HCEC 1CT (cell line): ENCODE measurements at places on chromosomes 1 and 21.

- no peak for DNase-seq
These were observed 61.3 kb upstream of the DIP2A start for GRCh38 chr21:46397211-46397905.

GRCh38 chr1:63968663-63969440 is 195.0 kb downstream of the ROR1 start:
- DNase-seq: no peak

DNA sequence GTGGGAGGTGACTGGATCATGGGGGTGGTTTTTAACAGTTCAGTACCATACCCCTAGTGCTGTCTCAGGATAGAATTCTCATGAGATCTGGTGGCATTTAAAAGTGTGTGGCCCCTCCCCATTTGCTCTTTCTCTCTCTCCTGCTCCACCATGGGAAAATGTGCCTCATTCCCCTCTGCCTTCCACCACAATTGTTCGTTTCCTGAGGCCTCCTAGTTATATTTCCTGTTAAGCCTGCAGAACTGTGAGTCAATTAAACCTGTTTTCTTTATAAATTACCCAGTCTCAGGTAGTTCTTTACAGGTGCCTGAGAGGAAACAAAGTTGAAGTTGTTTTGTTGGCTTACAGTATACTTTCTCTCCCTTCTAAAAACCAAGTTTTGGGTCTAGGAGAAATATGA is 23.1 kb upstream of the SLC22A15 start:
- no peak for DNase-seq

DNA sequence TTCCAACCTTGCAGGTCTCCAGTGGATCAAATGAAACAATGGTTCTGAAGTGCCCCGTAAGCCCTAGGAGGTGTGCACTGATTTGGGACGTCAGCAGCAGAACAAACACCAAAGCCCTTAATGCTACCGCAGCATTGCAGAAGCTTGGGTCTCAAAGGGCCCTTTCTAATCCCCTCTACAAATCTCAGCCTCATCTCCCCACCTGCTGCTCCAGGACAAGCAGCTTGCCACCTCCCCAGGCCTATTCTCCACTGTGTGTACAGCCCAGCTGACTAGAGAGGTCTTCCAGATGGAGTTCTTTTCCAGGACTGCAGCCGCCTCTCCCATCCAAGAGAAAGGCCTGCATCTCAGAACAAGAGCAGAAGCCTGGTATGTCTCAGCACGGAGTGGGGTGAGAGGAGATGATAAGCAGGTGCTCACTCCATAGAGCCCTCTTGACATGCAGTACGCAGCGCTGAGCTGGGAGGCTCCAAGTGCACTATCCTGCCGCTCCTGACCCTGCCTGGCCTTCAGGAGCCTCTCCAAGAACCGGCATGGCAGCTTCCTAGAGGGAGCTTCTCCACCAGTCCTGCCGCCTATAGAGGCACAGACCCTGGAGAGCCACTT is 46.3 kb downstream of the MRPL37 start:
- DNase-seq: no peak

DNA sequence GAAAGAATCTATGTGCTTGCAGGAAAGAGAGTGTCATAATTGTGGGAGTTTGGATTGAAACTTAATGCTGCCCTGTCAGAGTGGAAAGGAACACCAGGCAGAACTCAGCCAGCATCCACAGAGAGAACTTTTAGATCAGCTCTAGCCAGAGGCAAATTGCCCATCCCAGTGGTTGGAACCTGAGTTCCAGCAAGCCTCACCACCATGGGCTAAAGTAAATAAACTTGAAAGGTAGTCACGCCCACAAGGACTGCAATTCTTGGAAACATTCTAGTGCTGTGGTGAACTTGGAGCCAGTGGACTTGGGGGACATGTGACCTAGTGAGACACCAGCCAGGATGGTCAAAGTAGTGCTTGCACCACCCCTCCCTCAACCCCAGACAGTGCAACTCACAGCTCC is 571.6 kb downstream of the LRRIQ3 start:
- no peak for DNase-seq

GRCh38 chr21:42389449-42389835 is 6.4 kb downstream of the TMPRSS3 start:
- DNase-seq: no peak

- DNase-seq: no peak
These were observed 311.1 kb downstream of the AJAP1 start for GRCh38 chr1:4965346-4966075.

DNA sequence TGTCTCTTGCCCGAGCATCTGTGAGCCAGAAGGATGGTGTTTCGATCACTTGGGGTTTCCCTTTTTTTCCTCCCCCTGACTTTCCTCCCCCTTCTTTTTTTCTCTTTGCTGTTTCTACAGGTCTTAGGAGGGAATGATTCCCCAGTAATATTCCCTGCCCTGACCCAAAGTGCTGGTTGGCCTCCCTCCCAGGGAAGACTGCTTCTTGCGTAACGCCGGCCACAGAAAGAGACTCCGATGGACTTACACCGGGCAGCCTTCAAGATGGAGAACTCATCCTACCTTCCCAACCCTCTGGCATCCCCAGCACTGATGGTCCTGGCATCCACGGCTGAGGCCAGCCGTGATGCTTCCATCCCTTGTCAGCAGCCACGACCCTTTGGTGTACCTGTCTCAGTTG is 6.8 kb downstream of the RNF220 start:
- DNase-seq: no peak

- DNase-seq: no peak
These were observed 79.4 kb upstream of the SSX2IP start for GRCh38 chr1:84769636-84770035.

GRCh38 chr1:21262293-21263051 is 27.8 kb downstream of the ECE1 start:
- DNase-seq: peak; percentile 89

DNA sequence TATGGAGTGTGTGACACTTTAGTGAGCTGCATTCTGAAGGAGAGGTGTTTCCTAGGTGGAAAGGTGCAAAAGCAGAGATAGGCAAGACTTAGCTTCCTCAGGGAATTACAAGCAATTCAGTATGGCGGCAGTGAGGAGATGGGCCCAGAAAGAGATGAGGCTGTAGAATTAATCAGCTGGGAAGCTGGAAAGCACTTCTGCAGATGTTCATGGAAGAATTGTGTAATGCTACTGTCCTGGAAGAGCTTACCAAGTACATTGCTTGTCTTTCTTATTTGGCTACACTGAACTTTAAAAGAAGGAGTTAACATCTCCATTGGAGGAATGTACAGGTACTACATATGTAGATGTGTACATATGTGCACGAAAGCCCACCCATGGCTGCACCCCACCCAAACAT is 103.7 kb upstream of the DPT start:
- DNase-seq: no peak

DNA sequence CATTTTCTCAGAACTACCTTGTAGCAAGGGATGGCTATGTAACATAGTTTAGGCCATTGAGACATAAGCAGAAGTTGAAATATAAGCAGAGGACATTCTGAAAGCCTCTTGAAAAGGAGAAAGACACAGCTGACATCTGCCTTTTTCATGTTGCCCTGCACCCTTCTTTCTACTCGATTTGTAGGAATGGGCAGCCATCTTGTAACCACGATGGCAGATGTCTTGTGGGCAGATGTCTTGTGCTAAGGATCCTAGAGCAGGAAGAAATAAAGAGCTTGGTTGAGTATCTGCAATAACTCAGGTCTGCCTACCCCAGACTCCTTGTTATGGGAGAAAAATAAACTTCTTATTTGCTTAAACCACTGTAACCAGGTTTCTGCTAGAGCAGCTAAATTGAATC is 351.0 kb downstream of the PDE4B start:
- DNase-seq: no peak

DNA sequence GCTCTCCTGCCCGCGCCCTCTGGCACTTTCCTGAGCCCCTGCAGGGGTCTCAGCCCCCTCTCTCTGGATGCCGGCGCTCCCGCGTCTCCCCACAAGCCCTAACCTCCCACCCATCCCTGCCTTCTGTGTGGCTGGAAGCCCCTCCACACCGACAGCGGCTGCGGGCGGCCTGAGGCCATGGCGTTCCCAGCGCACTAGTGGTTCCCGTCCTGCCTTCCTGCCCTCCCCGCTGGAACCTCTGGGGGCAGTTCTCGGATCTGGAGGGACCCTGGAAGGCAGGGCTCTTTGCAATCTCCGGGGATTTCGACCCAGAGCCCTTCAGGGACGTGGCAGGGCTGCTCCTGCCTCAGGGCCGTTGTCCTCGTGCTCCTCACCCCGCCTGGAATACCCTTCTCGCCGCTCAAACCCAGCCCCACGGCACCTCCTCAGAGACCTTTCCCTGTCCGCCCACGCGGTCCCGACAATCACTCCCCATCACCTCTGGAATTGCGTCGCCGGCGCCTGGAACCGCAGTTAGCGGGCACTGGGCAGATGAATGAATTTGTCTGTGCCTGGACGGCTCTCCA is 493 bp upstream of the ESPN start:
- no peak for DNase-seq

- DNase-seq: no peak
These were observed 120.6 kb downstream of the FASLG start for GRCh38 chr1:172779491-172779890.

DNA sequence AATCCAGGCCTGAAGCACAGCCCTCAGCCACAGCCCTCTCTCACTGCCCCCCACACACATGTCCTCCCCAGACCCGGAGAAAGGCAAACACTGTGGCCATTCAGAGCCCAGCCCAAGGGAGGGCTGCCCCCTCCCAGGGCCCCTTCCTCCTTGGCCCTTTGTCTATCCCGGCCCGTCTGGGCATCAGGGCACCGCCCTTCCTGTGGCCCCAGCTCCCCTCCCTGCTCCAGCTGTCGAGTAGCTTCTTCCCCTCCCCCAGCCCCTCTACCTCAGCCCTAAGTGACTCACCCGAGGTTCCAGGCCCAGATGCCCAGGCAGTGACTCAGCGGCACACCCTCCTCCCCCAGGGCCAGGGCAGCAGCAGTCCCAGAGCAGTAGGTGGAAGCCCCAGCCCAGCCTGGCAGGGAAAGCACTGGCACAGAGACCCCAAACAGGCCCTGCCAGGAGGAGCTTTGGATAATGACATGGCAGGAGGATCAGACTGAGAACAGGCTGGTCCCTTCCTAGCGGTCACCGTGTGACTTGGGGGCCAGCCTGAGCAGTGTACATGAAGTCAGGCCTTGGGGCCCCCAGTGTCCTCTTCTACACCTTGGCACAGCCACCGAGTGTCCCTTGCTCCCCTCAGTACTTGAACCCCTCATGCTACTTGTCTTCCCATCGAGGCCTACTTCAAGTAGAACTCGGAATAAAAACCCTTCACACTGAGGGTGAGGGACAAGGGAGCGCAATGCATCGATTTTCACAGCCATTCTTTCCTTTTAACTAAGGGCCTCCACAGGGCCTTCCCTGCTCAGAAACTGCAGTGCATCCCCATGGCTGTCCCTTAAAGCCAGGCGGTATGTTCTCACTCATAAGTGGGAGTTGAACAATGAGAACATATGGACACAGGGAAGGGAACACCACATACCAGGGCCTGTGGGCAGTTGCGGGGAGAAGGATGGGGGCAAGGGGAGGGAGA is 1.0 kb upstream of the S100A2 start:
- DNase-seq: peak; percentile 99

DNA sequence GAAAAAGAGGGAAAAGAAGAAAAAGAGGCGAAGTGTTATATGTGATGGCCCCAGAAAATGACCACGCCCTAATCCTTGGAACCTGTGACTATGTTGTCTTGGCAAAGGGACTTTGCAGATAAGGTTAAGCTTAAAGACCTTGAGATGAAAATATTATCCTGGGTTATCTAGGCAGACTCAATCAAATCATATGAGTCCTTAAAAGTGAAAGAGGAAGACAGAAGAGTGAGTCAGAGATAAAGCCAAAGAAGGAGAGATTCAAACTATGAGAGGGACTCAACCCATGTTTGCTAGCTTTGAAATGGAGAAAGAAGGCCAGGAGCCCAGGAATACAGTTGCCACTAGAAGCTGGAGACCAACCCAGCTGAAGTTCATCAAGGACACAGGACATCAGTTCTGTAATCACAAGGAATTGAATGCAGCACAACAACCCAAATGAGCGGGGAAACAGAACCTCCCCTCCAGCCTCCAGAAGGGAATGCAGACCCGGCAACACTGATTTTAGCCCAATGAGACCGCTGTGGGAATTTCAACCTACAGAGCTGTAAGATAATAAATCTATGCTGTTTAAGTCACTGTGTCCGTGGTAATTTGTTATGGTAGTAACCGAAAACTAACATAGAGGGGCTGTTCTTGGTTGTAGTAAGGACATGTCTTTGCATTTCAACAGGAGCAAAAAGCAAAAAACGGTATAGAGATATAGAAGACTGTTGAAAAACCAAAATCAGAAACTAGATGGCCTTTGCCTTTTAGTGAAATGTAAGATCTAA is 4.2 kb upstream of the RGS8 start:
- no peak for DNase-seq

DNA sequence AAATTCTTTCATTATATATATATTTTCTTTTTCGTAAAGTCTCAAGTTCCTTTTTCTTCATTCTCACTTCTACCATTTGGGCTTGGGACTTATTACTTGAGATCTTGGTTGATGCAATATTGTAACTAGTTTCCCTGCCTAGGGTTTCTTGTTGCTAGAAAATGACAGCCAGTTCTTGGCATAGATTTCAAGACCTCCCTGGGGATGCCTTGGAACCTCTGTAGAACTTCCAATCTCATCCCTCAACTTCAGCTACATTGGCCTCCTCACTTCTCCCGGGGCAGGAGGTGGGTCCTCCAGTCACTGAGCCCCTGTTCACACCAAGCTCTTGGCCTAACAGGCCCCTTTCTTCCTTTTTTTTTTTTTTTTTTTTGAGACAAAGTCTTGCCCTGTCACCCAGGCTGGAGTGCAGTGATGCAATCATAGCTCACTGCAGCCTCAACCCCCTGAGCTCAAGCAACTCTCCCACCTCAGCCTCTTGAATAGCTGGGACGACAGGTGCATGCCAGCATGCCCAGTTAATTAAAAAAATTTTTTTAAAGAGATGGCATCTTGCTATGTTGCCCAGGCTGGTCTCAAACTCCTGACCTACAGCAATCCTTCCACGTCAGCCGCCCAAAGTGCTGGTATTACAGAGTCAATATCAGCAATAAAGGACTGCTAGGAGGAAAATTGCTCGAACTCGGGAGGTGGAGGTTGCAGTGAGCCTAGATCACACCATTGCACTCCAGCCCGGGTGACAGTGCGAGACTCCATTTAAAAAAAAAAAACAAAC is 33.1 kb downstream of the MAP3K7CL start:
- DNase-seq: peak; percentile 33

DNA sequence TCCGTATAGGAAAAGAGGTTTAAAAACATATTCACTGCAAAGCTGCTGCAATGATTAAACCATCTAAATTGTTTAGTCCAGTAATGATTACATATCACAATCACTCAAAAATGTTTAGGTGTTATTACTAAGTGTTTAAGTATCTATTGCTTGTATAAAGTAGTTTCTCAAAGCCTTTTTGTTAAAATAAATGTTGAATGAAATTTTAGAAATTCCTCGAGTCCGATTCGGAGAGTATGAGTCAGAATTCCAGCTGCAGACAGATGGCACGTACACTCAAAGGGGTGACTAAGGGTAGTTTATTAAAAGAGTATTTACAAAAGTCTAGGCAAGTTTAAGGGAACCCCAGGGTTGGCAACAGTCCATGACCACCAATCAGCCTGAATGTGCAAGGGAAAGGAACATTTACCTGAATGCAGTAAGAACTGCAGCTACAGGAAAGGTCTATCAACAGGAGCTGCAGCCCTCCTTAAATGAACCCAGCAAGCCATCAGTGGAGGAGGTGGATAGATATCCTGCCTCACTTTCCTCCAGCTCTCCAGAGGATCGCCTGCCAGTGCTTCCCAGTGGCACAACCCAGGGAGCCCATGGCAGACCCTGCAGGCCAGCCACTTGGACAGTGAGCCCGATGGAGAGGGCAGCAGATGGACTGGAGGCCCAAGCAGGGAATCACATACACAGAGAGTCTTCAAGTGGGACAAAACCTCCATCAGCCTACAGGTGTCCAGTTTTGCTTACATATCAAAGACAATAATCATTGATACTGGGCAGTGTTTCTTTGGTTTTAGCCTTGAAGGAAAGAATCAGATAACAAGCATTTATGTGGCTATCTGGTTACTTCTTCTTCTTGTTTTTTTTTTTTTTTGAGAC is 92.1 kb upstream of the SLC44A3 start:
- DNase-seq: peak; percentile 99
